ENCODE measurements at places on chromosomes 4 and X.

- no peak for DNase-seq
These were observed 110.6 kb downstream of the MBNL3 start for GRCh38 chrX:132378281-132378680.

- DNase-seq: no peak
These were observed 350.4 kb downstream of the SPRY1 start for GRCh38 chr4:123747016-123747415.

- DNase-seq: no peak
These were observed 85.9 kb upstream of the FAM47A start for GRCh38 chrX:34218063-34218462.

GRCh38 chr4:17635056-17635455, 20.6 kb downstream of the MED28 start:
- no peak for DNase-seq

GRCh38 chr4:48504026-48504330, 13.9 kb downstream of the ZAR1 start:
- DNase-seq: no peak

All from left colon (tissue), 2 donors.